ENCODE measurements at places on chromosomes 6 and 20.

- no peak for DNase-seq
These were observed 4.3 kb downstream of the CCDC167 start for GRCh38 chr6:37495244-37495934.

DNA sequence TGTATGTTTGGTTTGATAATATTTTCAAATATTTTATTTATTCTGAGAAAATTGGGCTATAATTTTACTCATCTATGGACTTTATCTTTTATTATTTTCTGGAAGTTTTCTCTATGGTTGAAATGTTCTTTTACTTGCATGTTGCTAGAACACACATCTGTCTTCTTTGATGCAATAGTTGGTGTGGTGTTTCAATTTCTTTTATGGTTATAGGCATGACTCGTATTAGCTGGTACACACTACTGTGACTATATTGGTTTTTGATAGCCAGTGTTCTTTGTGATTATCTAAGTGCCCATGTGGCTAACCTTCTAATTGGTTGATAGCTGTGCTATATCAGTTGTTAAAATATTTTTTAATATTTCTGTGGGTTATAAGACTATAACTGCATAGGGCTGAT lies 1343.3 kb upstream of the GJE1 start:
- DNase-seq, result no peak

- no peak for DNase-seq
These were observed 4.4 kb downstream of the FOXA2 start for GRCh38 chr20:22579711-22580697.

DNA sequence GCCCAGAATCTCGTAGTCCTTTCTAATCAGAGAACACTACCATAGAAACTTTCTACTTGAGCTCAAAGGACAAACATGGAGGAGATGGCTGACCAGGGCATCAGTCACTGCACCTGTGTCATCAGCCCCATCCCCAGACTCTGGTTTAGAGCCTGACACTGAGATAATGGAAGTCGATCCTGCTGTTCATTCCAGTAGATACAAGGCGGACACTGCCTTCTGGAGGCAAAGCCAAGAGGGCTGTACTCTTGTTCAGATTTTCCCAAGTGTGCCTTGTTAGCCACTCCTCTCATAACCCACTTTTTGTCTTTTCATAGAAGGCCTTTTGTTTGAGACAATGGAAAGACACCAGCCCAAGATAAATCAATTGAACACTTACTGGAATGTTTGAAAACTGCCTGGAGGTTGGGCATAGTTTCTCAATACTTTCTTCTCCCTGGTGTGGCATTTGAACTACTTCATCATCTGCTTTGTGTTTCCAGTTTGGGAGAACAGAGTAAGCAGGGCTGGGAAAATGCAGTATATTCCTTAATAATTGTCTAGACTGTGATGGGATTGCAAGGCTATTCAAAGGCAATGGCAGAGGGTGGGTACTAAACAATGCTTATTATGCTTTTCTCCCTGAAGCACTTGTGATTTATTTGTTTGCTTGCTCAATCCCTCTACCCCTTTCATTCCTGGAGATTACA lies 99.7 kb downstream of the CLIC5 start:
- DNase-seq, result no peak

DNA sequence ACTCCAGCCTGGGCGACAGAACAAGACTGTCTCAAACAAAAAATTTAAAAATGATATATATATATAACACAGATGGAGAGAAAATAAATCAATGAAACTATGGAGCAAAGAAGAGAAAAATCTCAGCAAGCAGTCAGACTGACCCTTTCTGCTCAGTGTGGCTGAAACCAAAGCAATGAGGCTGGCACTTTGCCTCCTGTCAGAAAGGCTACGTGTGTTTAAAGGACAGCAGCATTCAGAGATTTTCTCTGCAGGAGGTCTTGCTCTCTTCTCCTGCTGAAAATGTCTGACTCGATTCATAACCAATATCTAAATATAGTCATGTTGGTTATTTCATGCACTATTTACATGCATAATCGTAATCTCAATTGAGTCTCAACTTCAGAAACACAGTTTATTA lies 527.0 kb upstream of the JARID2 start:
- no peak for DNase-seq

DNA sequence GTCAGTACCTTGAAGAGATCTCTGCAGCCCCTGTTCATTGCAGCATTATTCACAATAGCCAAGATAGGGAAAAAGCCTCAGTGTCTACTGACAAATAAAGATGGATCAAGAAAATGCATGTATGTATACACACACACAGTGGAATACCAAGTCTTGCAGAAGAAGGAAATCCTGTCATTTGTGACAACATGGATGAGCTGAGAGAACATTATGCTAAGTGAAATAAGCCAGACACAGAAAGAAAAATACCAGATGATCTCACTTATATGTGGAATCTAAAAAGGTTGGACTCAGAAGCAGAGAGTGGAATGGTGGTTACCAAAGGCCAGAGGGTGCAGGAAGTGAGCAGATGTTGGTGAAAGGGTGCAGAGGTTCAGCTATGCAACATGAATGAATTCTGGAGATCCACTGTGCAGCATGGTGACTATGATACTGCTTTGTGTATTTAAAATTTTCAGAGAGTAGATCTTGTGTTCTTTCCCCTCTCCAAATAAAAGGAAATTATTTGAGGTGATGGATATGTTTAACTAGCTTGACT lies 11.0 kb upstream of the SLC22A1 start:
- DNase-seq, result no peak

- no peak for DNase-seq
These were observed 125.3 kb downstream of the ATXN1 start for GRCh38 chr6:16635810-16636602.
